ENCODE measurements at places on chromosomes 13 and 19.
A peak's percentile ranks its signal among the peaks of the same experiment; 100 is the strongest.

GRCh38 chr19:14410091-14411051 lies 8.8 kb downstream of the DDX39A start:
- no peak for DNase-seq

DNA sequence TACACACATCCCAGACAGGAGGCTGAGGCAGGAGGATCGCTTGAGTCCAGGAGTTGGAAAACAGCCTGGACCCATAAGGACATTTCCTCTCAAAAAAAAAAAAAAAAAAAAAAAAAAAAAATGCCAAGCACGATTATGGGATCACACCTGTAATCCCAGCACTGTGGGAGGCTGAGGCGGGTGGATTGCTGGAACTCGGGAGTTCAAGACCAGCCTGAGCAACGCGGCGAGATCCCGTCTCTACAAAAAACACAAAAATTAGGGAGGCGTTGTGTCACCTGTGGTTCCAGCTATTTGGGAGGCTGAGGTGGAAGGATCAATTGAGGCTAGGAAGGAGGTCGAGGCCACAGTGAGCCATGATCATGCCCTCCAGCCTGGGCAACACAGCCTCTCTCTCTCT lies 973 bp upstream of the OCEL1 start:
- no peak for DNase-seq

DNA sequence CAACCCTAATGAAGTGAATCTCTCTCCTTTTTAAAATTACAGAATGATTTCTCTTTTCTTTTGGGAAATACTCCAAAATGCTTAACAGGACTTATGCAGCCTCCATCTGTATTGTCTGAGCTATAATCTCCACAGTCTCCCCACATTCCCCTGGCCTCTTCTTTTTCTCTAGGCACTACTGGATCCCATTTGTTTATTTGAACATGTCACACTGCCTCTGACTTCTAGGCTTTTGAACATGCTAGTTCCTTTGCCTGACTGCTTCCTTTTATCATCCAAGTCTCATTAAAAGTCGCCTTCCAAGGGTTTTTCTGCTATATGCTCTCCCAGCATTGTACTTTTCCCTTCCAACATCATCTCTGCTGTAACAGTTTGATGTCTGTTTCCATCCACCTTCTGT lies 548.7 kb downstream of the PCDH9 start:
- DNase-seq, result peak; percentile 13

GRCh38 chr19:29445246-29445645 lies 80.5 kb upstream of the VSTM2B start:
- DNase-seq, result no peak

DNA sequence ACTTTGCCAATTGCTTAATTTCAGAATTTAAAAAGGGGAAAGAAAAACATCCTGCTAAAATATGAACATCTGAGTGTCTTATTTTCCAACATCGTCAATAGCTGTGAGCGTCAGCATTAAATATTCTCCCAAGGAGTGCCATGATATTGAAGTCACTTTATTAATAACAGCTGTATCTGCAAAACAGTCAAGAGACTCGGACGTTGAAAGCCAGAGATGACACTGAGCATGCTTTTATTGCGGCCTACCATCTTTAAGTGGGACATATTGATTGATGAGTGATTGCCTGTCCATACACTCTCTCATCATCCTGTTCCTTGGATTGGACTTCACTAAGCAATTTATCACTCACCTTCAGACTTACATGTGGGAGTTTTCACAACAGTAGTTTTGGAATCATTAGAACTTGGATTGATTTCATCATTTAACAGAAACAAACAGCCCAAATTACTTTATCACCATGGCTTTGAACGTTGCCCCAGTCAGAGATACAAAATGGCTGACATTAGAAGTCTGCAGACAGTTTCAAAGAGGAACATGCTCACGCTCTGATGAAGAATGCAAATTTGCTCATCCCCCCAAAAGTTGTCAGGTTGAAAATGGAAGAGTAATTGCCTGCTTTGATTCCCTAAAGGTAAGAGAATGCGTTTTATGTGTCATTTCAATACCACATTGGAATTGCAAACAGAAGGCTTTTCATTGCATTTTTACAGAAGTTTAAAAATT lies 53.8 kb downstream of the MBNL2 start:
- no peak for DNase-seq

DNA sequence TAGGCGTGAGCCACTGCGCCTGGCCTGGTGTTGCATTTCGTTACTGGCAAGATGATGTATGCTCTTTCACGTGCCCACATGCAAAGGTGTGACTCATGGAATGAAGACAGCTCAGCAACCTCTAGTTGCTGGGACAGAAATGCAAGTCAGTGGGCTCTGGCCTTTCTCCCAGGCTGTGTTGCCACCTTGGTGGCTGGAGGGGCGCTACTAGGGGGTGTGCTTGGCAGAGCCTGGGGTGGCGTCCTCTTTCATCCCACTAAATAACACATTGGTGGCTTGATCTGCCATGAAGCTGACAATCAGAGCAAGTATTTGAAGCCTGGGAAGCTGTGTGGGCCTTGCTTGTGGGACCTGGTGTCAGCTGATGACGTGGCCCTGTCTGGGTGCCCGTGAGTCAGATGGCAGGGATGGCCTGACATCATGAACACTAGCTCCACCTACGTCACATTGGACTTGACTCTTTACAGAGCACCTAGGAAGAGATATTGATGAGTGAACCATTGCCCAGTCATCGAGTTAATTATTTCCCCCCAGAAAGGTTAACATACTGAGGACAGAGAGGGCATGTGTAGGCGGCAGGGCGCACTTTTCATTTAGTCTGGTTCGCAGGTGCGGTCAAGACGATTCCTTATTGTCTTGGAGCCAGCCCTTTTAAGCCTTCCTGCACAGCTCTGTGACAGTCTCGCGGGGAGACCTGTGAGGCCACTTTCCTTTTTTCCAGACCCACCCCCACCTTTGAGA lies 154.2 kb downstream of the TM9SF2 start:
- DNase-seq, result no peak

Measured in brain (organoid and tissue), 16 donors.